A172 (cell line): ENCODE measurements at places on chromosomes 3 and 15. TPM values are rescaled to one million over a fixed set of nuclear protein-coding genes. Genes with fewer than 3 reads are reported as not detected.
A peak's percentile ranks its signal among the peaks of the same experiment; 100 is the strongest.

- peak; percentile 32 for DNase-seq
Observed at GRCh38 chr15:49421991-49422390, 1.1 kb upstream of the FGF7 start.

- DNase-seq, result no peak
Observed at GRCh38 chr3:96491023-96491422, 323.4 kb upstream of the EPHA6 start.

- DNase-seq, result no peak
Observed at GRCh38 chr15:79897380-79897678, 515 bp upstream of the MTHFS start.

DNA sequence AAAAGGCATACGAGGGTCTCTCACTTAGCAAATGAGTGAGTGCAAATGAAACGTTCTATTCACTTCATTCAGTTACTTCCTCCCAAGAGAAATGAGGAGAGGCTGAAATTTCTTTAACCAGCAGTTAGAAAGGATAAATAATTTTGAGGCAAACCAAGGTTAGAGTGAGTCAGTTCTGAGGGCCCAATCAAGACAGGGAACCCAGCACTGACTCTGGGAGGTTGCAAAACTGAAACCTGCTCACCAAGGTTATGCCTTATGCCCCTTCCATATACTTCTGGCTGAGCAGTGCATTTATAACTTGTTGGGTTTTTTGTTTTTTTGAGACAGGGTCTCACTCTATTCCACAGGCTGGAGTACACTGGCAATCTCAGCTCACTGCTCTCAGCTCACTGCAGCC is 4.5 kb upstream of the RPSA start:
- DNase-seq, result no peak

GRCh38 chr3:36480911-36481648 is 100.8 kb downstream of the STAC start:
- no peak for DNase-seq

DNA sequence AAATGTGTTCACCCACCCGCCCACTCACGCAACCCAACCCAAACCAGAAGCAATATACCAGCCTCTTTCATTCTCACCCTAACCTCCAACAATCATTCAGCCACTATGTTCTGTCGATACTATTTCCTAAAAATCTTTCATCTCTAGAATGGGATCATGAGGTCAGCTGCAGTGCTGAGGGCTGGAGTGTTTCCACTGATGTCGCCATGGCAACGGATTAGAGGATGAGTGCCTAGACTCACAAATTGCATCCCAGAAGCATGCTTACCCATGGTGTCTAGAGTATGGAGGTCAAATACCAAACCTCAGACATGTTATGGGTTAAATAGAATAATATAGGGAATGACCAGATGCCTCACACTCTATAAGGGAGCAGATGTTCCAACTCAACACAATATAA is 138.5 kb downstream of the GABRB3 start:
- DNase-seq, result no peak

GRCh38 chr15:42401544-42402454 is 42.5 kb downstream of the CAPN3 start:
- DNase-seq, result peak; percentile 25

DNA sequence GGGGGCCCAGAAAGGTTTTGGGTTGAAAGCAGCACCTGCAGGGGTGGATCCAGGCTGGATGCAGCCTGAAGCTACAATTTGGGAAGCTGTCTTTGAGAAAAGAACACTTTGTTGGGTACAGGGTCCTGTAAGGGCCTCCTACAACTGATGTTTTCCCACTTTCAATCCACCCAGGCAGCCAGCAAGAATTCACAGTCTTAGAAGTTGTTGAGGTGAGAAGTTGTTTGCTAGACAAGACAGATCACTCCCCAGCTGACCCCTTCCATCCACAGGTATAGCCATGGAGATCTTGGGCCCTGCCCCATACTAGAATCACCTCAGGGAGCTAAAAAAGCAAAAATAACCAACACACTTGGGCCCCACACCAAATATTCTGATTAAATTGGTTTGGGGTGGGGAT is 10.3 kb upstream of the SMAD6 start:
- DNase-seq, result no peak

GRCh38 chr15:34625007-34625406 is 41.6 kb upstream of the GOLGA8B start:
- DNase-seq, result no peak

DNA sequence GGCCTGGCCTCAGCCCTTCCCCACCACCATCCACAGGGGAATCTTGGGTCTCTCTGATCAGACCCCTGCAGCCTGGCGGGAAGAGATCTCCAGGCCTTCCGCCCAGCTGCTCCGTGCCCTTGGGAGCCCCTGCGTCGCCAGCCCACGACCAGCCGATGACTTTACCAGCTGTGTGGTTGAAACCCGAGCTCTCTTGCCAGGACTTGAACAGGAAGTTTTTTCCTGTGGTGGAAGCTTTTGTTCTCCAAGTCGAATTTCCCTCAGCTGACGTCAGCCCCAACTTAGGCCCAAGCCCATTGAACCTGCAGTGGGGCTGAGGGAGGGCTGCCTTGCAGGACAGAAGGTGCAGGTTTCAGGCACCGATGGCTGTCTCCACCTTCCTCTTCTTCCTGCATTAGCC is 51.7 kb upstream of the SMAD3 start:
- DNase-seq, result no peak

- peak; percentile 61 for DNase-seq
Observed at GRCh38 chr3:34207806-34208205, 409.4 kb downstream of the PDCD6IP start.

- no peak for DNase-seq
Observed at GRCh38 chr15:57827971-57828370, 121.5 kb downstream of the POLR2M start.

DNA sequence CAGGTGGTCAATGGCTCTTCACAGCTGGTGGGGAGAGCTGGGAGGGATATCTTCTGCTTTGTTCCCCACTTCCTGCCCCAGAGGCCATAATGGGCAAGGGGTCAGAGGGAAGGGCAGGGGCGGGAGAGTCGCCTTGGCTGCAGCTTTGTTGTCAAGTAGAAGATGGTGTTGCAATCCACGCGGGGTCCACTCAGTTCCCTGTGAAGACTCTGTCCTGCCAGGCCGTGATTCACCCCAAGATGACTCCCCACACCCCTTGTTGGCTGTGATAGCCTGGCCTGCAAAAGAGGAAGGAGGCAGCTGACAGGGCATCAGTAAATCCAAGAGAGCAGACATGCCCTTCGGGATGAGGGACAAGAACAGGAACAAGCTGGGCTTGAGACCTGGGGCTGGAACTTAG is 6.9 kb downstream of the GALNT15 start:
- peak; percentile 17 for DNase-seq

DNA sequence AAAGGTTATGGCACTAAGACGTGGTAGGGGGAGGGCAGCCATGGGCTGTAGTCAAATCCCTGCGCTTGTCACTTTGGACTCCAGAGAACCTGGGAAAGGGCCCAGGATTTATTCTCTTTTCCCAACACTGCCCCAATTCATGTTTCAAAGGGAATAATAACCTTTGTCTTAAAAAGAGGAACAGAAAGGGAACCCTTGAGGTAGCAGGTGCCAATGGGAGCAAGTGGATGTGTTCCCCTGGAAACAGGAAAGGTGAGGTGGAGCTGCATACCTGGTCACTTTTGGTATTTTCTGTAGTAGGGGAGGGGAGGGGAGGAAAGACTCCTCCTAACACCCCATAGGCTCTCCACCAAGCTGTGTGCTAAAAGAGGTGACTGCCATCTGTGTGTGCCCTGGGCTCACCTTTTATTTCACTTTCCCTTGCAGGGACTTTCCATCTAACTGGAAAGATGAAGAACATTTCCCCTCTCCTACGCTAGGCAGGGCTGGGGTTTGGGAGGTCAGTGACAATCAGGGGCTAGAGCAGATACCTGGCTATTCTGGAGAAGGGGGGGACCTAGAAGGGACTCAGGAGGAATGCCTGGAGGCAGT is 6.1 kb upstream of the CHST14 start:
- DNase-seq, result no peak

DNA sequence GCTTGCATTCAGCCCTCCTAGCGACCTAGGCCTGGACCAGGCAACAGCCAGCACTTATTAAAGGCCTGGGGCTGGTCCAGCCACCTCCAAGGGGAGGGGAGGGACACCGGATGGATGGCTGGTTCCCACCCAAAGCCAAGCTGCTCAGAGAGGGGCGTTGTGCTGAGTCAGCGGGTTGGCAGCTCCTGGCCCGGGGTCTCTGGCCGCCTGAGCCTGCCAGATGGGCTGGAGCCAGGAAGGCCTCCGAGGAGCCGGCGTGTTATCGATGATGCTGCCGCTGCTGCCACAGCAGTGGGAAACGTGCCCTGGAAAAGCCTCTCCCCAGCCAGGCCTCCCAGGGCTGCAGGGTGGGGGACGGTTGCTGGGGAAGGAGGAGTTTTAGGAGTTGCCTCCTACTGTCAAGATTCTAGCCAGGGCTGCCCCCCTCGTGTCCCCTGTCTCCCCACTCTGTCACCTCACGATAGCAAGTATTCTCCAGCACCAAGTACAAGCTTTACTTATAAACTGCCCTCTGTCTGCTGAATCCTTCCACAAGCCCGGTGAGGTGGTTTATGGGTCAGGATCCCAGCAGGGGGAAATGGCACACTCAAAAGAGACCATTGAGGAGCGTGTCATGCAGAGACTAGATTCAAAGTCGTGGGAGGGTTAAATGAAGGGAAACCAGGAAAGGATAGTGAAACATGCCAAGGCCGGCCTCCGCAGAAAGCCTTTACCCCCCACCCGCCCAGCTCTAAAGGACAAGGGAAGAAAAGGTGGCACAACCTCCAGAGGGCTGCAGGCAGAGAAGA is 43.2 kb upstream of the TSEN2 start:
- DNase-seq, result no peak

- no peak for DNase-seq
Observed at GRCh38 chr3:143596957-143597642, 251.2 kb downstream of the SLC9A9 start.

DNA sequence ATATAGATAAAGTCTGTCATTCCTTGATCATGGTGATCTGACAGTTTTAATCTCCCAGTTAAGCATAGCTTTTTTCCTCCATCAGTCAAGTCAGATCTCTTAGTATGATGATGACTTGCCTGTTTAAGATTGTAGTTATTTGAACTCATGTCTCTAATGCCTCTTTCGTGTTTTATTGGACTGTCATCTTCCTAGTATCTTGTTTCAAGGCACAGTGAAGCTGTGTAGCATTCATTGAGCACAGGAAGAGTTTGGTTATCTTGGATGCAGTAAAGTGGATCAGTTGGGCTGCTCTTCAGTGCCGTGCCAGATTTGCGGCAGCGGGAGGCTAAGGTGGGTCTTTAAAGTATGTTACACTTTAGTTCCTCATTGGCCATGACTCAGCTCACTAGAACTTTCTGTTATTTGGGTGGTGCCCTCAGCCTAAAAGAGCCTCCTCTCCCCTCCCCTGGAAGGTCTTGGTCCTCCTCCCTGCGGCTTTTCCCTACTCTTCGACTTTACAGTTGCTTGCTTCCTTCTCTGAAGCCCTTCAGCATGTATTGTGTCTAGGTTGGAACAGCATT is 45.7 kb upstream of the SKOR1 start:
- DNase-seq, result no peak

GRCh38 chr15:98983334-98983733 is 24.3 kb downstream of the PGPEP1L start:
- DNase-seq, result peak; percentile 73

GRCh38 chr3:17740721-17741141 is 1.7 kb downstream of the TBC1D5 start:
- DNase-seq, result peak; percentile 66

DNA sequence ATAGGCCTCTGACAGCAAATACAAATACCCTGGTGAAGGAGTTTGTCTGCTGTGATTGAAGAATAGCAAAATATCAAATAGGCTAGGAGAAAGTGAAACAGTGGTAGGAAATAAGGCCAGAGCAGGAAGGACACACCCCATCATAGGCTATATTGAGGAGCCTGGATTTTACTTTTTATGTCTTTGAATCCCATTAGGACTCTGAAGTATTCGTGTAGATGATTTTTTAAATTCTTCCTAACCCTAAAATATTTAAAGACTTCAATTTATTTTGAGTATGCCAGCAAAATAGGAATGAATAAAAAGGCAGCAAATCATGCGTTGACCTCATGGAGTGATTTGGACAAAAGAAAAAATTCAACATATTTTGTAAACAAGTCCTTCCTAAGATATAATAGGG is 562.8 kb downstream of the NAALADL2 start:
- DNase-seq, result no peak

- no peak for DNase-seq
Observed at GRCh38 chr15:72227720-72228119, 3.3 kb downstream of the PKM start.

GRCh38 chr3:110327870-110328269 is 743.7 kb upstream of the NECTIN3 start:
- DNase-seq, result peak; percentile 56

- DNase-seq, result no peak
Observed at GRCh38 chr3:169072494-169072893, 591.0 kb downstream of the MECOM start.

- no peak for DNase-seq
Observed at GRCh38 chr3:74693696-74694393, 79.4 kb upstream of the CNTN3 start.

DNA sequence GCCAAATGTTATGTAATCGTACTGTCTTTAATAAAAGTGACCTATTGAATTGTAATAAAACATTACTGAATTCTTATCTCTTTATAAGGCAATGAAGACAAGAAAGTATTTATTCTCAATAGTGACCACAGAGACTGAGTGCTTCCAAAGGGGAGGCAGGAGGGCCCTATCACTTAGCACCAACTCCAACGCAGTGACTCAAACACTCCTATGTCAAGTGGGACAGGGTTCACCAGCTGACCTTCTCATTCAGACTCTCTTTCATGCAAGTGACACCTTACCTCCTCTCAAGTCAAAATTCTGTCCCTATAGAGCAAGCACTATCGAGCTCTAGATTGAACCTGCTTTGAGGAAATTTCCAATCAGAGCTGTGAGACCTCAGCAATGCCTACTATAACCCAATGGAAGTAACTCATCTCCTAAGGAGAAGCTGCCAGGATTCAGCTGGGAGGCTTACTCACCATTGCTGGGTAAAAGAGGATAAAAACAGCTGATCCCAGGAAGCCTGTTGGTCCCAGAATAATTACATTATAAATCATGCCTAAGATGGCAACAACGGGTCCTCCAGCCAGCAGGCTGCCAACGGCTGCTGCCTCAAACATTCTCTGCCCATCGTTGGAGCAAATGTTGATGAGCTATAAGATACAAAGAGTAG is 35.6 kb downstream of the ABCC5 start:
- no peak for DNase-seq

GRCh38 chr3:154214306-154214705 is 93.1 kb downstream of the ARHGEF26 start:
- DNase-seq, result peak; percentile 49

Gene FAM81A
- total RNA-seq, result 0.78 and 1.3 TPM in 2 replicates

Gene CDHR4
- not detected in 2 replicates for total RNA-seq

Gene C3orf22
- not detected in 2 replicates for total RNA-seq

Gene MAPKAPK3
- 78.1 and 84.0 TPM in 2 replicates for total RNA-seq

Gene LRRK1
- 1.9 and 5.3 TPM in 2 replicates for total RNA-seq

Gene NMNAT3
- total RNA-seq, result not detected in 2 replicates

Gene SAMD7
- total RNA-seq, result not detected in 2 replicates

Gene FAM174B
- 0.81 and 3.8 TPM in 2 replicates for total RNA-seq

Gene SOX14
- total RNA-seq, result not detected in 2 replicates

Gene C2CD4B
- not detected in 2 replicates for total RNA-seq

Gene EPB42
- total RNA-seq, result not detected in 2 replicates

Gene CKMT1A
- total RNA-seq, result not detected in 2 replicates

Gene SCN11A
- not detected in 2 replicates for total RNA-seq

Gene ARGFX
- not detected in 2 replicates for total RNA-seq
